ENCODE measurements at places on chromosomes 12 and 14.

DNA sequence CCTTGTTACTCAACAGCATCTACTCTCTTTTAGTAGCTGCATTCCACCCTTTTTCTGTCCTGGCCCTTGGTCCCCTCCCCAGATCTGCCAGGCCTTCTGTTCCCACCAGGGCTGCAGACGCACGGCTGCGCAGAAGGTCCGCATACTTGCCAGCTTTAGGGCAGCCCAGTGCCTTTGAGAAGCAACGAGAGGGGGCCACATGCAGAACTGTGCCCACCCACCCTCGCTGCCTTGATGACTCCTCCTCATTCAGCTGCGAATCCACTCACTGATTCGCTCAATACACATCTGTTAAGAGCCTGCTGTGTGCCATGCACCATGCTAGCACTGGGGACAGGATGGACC is 39.2 kb downstream of the PRIMA1 start:
- DNase-seq: no peak

- DNase-seq: no peak
Measured at GRCh38 chr12:83471341-83471740, 784.6 kb downstream of the TMTC2 start.

- no peak for DNase-seq
Measured at GRCh38 chr12:106274575-106275121, 26.8 kb upstream of the CKAP4 start.

DNA sequence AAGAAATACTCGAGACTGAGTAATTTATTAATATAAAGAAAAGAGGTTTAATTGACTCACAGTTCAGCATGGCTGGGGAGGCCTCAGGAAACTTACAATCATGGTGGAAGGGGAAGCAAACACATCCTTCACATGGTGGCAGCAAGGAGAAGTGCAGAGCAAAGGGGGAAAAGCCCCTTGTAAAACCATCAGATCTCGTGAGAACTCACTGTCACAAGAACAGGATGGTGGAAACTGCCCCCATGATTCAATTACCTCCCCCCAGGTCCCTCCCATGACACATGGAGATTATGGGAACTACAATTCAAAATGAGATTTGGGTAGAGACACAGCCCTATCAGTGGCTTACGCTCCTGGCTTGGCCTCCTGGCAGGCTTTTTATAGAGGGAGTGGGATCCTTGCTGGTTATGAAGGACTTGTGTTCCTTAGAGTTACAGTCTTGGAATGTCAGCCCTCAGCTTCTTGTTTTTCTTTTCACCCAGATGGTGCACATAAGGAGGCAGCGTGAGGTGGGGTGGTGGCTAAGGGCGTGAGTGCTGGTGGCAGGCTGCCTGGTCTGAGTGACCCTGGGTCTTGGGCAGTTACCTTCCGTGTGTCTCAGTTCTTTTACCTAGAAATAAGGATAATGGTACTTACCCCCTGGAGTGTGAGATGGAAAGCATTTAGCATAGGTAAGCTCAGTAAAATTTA is 25.7 kb downstream of the TRAF3 start:
- no peak for DNase-seq

- DNase-seq: peak; percentile 77
Measured at GRCh38 chr14:21852061-21852664, 178.5 kb upstream of the OR4E1 start.

DNA sequence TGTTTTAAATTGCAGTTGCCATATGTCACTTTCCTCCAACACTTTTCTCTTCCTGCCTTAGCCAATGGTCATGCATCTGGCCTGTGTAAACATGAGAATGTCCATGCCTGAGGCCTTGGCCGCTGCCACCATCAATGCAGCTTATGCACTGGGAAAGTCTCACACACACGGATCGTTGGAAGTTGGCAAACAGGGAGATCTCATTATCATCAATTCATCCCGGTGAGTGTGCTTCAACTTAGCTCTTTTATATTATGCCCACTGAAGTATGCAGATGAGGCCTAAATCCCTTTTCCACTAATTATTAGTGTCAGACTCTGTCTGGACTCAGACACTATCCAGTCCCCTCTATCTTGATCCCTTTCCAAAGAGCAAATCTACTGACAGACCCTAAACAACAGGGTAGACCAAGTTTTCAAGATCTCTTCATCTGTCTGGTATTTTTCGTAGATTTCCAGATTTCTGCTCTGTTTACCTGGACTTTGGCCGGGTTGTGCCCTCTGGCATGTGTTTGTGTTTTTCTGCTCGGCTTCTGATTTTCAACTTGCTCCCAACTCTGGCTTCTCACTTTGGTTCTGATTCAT is 23.2 kb downstream of the AMDHD1 start:
- DNase-seq: no peak

- no peak for DNase-seq
Measured at GRCh38 chr14:76574416-76575095, 186.7 kb upstream of the VASH1 start.

GRCh38 chr12:108567406-108568337 is 5.3 kb downstream of the ISCU start:
- peak; percentile 4 for DNase-seq

GRCh38 chr12:84336231-84336630 is 576.4 kb downstream of the SLC6A15 start:
- DNase-seq: no peak

GRCh38 chr14:37037636-37038387 is 134.6 kb downstream of the SLC25A21 start:
- no peak for DNase-seq

DNA sequence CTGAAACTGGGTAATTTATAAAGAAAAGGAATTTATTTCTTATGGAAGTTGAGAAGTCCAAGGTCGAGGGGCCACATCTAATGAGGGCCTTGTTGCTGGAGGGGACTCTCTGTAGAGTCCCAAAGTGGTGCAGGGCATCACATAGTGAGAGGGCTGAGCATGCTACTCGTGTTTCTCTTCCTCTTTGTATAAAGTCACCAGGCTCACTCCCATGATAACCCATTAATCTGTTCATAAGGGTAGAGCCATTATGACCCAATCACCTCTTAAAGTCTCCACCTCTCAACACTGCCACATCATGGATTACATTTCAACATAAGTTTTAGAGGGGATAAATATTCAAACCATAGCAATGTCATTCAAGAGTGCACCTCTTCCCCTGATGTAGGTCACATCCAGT is 79.1 kb upstream of the ATP2B1 start:
- DNase-seq: no peak

GRCh38 chr12:52083638-52083996 is 4.1 kb downstream of the SMIM41 start:
- DNase-seq: no peak

- DNase-seq: no peak
Measured at GRCh38 chr12:52353766-52354165, 13.5 kb downstream of the KRT85 start.

GRCh38 chr12:15979096-15980092 is 68.3 kb downstream of the DERA start:
- DNase-seq: no peak

DNA sequence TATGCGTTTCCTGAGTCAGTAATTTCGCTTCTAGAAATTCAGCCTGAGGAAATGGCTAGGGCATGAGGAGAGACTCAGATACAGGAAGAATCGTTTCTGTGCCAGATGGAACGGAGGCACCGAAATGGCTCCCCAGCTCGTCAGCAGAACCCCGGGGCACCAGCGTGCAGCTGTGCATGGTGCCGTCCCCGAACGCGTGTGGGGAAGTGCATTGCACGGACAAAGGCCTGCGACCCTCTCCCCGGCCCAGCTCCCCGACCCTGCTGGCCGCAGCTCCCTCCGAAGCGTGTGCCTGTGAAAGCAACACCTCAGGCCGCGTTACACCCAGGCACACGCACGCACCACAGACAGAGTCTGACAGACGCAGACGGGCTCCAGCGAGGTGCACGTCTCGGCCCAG is 82.9 kb downstream of the NOC4L start:
- DNase-seq: no peak

DNA sequence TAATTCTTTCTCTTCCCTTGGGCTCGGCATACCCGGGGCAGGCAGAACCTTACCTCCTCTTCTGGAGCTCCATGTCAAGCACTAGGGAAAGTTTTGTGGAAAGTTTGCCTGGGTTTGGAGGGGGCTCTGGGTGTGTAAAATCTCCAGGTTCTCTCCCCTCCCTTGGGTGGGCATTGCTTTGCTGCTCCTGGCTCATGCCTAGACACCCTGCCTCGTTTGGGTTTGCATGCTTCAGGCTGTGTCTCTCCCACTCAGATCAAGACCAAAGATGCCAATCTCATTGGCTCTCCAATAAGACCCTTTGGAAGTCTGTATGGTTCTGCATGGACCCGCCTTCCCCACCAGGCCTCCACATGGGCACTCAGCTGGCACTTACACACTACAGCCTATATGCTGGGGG is 6.2 kb upstream of the KRT2 start:
- no peak for DNase-seq

DNA sequence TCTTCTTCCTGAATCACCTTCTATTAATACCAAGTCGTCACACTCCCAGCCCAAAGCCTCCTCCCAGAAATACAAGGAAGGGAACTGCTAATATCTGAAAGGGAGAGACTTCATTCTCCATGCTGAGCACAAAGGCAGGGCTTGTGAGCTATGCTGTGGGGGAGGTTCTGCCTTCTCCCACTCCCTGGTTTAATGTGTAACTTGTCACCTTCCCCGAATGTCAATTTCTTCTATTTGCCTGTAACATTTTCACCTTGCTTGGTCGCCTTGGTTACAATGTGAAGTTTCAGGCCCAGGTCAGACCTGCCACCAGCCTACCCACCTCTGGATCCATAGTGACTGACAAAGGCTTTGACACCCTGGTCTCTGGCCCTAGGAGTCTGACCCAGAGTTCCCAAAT is 82.0 kb upstream of the ESRRB start:
- no peak for DNase-seq

DNA sequence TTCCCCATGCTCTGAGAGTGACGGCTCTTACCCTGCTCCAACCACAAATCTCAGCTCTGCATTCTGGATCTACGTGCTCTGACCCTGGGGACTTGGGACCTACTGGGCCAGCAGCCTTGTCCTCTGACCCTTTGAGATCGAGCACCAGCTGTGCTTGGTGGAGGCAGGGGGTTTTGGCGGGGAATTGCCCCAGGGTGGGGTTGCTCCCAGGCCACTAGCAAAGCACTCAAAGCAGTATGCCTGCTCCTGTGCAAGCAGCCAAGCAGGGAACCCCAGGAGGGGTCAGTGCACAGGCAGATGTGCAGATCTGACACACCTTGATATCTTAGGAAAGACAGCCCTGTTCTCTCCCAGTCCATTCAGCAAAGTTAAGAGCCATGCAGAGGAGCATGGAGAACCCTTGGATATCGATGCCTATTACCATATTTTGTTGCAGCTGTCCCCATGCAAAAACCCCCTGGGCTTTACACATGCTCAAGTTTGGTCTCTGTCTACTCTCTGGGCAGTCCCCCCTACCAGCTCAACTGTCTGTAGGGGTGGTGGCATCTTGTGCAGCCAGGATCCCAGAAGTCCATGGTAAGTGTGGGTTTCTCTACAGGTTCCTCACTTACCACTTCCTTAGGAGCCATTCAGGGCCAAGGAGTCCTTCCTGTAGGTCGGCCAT is 319.0 kb downstream of the TMTC2 start:
- no peak for DNase-seq

DNA sequence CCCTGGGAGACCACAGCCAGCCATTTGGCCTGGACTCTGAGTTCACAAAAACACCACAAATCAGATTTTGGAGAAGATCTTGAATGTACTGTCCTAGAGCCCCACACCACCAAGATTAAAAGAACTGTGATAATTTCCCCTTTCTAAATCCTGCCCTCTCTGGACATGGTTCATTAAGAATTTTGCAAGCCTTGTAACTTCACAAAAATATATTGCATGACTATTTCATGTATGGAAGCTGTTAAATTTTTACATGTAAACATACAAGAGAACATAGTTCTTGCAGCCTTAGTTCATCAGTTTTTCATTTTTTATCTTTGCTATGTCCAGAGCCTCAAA is 97.0 kb downstream of the SCARB1 start:
- DNase-seq: no peak

GRCh38 chr12:92261071-92261470 is 115.4 kb upstream of the BTG1 start:
- no peak for DNase-seq

DNA sequence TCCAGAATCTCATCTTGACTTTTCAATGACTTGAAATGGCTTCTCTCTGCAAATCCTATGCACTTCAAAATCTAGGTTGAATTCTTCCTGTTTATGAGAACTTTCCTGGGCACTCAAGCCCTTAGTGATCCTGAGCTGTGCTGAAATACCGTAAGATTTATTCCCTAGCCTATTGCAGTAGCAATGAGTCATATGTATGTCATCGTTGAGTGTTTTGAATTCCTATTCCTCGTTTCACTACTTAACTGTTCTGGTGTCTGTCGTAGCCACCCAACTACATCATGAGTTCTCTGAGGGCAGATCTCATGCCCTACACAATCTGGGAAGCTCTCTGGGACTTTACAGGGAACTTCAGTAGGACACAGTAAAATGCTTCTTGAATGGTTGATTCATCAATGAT is 190.8 kb upstream of the TMEM132C start:
- DNase-seq: no peak

GRCh38 chr14:98984719-98985041 is 287.3 kb downstream of the BCL11B start:
- DNase-seq: no peak

DNA sequence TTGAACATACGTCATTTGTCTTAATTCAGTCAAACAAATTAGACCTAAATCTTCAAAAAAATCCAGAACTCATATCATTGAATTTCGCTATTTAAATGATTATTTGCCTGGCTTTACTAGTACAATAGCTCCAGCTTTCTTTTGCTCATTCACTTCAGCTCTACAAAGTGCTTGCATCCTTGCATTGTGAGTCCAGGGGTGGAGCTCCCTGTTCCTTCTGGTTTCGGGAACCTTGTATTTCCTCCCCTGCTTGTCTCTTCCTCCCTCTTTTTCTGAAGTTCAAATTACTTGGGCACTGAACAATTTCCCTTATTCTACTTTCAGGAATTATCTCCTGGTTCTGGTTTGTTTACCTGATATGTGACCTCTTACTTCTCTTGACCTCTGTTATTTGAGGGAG is 58.1 kb upstream of the KITLG start:
- no peak for DNase-seq

DNA sequence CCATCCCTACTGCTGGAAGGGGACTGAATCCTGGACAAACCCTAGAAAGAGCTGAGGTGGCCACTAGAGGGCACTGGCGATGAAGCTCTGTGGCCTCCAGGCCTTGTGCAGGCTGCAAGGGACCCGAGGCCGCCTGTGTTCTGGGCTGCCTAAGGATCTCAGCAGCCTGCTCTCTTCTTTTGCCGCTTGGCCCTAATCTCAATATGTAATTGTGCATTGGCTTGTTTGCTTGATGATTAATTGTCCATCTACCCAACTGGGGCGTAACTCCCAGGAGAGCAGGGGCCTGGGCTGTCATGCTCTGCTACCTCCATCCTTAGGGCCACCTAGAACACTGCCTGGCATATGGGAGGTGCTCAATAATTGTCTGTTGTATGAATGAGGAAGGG is 73.8 kb downstream of the SYNE3 start:
- peak; percentile 82 for DNase-seq

- no peak for DNase-seq
Measured at GRCh38 chr14:97077687-97078086, 280.5 kb downstream of the VRK1 start.

- DNase-seq: peak; percentile 16
Measured at GRCh38 chr14:23379366-23380196, 2.7 kb downstream of the CMTM5 start.
